Bronchial epithelial cell (primary cell): ENCODE measurements at places on chromosomes 3 and 15. TPM values are rescaled to one million over a fixed set of nuclear protein-coding genes. Genes with fewer than 3 reads are reported as not detected.

The HTR3E gene
- total RNA-seq, result not detected in 2 replicates

The HIGD1A gene
- total RNA-seq, result 219 and 291 TPM in 2 replicates

The CIP2A gene
- 0.79 and 1.5 TPM in 2 replicates for total RNA-seq

The DUOXA2 gene
- total RNA-seq, result 0.13 TPM in 1 of 2 replicates, not detected in the other

The PPP4R2 gene
- 82.1 and 117 TPM in 2 replicates for total RNA-seq

The PRKCI gene
- total RNA-seq, result 58.7 and 81.8 TPM in 2 replicates

The CAV3 gene
- 0.13 TPM in 1 of 2 replicates, not detected in the other for total RNA-seq

The FBLN2 gene
- total RNA-seq, result 3.8 and 4.7 TPM in 2 replicates

The CLN6 gene
- 6.1 and 8.2 TPM in 2 replicates for total RNA-seq

The SKOR1 gene
- under 0.01 TPM in 2 replicates for total RNA-seq

The SLC35G2 gene
- 2.1 and 2.9 TPM in 2 replicates for total RNA-seq

The CASR gene
- not detected in 2 replicates for total RNA-seq

The TNFSF10 gene
- 15.5 and 24.6 TPM in 2 replicates for total RNA-seq

The CFAP92 gene
- under 0.01 and 0.51 TPM in 2 replicates for total RNA-seq

The ASB14 gene
- total RNA-seq, result not detected in 2 replicates

The PLSCR5 gene
- not detected in 2 replicates for total RNA-seq

The MUC13 gene
- not detected in 2 replicates for total RNA-seq

The MAP6D1 gene
- total RNA-seq, result 0.79 and 0.90 TPM in 2 replicates

The FGF12 gene
- 0.13 TPM in 1 of 2 replicates, not detected in the other for total RNA-seq

The EPHA3 gene
- under 0.01 TPM in 2 replicates for total RNA-seq

The ITIH1 gene
- not detected in 2 replicates for total RNA-seq

The ZNF660 gene
- total RNA-seq, result under 0.01 and 0.26 TPM in 2 replicates

The TLR9 gene
- not detected in 2 replicates for total RNA-seq

The SLC51A gene
- 0.26 TPM in 1 of 2 replicates, not detected in the other for total RNA-seq

The OGG1 gene
- 21.6 and 26.5 TPM in 2 replicates for total RNA-seq

The CNTN3 gene
- 1.1 and 1.5 TPM in 2 replicates for total RNA-seq

The PPP1R14D gene
- total RNA-seq, result not detected in 2 replicates

The FOXB1 gene
- not detected in 2 replicates for total RNA-seq

The PRTG gene
- under 0.01 TPM in 1 of 2 replicates, not detected in the other for total RNA-seq

The ZNF501 gene
- 5.5 and 6.8 TPM in 2 replicates for total RNA-seq

The PPP2R3A gene
- 4.2 and 6.1 TPM in 2 replicates for total RNA-seq

The SELENOT gene
- total RNA-seq, result 108 and 167 TPM in 2 replicates

The CRYBG3 gene
- 13.4 and 17.7 TPM in 2 replicates for total RNA-seq

The CELF6 gene
- under 0.01 TPM in 1 of 2 replicates, not detected in the other for total RNA-seq

The PLS1 gene
- total RNA-seq, result 17.1 and 26.0 TPM in 2 replicates

The DAZL gene
- total RNA-seq, result not detected in 2 replicates

The CHRM5 gene
- not detected in 2 replicates for total RNA-seq

The VIPR1 gene
- total RNA-seq, result 4.2 and 5.8 TPM in 2 replicates

The AZI2 gene
- total RNA-seq, result 81.6 and 148 TPM in 2 replicates

The PRRT3 gene
- total RNA-seq, result 0.26 and 0.38 TPM in 2 replicates

The PROS1 gene
- total RNA-seq, result 4.2 and 6.0 TPM in 2 replicates

The GABRA5 gene
- total RNA-seq, result not detected in 2 replicates

The SIN3A gene
- total RNA-seq, result 11.6 and 24.6 TPM in 2 replicates
